ENCODE measurements at places on chromosomes 3 and 15.

DNA sequence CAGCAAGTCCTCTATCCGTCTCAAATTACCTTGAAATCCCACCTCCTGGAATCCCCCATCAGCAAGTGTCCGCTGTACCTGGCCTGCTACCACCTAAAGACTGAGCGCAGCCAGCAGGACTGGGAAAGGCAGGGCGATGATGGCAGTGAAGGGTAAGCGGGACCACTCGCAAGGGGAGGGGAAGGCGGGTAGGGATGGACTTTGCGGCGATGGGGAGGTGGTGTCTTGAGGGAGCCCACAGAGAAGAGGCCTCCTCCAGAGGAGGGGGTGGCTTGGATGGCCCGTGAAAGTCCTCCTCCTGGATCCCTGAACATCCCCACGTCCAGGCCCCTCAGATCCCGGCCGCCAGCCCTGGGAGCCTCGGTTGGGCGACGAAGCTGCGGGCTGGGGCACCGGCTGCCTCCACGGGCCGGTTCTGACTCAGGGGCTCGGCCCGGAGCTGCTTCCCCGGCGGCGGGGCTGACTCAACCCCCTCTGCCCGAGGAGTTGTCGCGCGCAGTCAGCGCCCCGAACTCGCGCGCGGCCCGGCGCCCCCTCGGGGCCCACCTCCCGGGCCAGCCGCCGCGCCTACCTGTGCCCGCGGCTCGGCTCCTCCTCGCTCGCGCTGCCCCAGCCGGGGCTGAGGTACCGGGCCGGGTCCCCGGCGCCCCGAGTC lies 512 bp downstream of the LARP6 start:
- no peak for DNase-seq

DNA sequence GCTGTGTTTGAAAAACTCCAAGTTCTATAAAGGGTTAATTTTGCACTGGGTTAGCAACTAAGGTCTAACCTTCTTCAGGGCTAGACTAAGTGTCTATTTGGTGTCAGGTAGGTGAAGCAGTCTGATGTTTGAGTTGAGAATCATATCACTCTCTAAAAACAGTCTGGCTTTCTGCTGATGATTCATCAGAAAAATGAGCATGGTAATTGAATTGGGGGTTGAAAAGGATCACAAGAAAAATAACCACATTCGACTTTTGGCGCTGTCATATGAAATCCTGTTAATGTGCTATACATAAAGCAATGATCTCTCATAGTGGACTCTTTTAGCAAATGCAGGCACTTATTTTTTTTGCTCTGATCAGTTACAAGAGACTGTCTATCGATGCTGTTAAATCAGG lies 242.2 kb upstream of the AZI2 start:
- DNase-seq, result no peak

DNA sequence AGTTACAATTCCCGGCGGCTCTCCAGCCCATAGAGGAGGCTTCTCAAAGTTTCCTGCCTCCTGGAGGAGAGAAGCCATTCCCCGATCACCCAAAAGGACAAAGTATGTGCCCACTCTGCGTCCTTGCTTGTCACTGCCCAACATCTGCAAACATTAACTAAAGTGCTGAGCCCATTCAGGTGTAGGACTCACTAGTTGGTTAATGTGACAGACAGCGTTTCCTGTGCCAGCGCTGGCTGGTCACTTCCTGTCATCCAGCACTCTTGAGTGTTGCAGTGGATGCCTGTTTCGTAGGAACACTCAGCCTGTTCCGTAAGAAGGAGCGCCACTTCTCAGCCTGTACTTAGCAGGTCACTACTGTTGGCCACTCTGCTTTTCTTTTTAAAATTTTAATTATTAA lies 100.3 kb downstream of the APBA2 start:
- no peak for DNase-seq

- no peak for DNase-seq
Observed at GRCh38 chr3:40379674-40380306, 7.2 kb upstream of the ENTPD3 start.
